ENCODE measurements at places on chromosomes 5 and 9. TPM values are rescaled to one million over a fixed set of nuclear protein-coding genes. Genes with fewer than 3 reads are reported as not detected.

- no peak for DNase-seq
Observed at GRCh38 chr9:94586814-94587213, 6.8 kb downstream of the FBP2 start.

DNA sequence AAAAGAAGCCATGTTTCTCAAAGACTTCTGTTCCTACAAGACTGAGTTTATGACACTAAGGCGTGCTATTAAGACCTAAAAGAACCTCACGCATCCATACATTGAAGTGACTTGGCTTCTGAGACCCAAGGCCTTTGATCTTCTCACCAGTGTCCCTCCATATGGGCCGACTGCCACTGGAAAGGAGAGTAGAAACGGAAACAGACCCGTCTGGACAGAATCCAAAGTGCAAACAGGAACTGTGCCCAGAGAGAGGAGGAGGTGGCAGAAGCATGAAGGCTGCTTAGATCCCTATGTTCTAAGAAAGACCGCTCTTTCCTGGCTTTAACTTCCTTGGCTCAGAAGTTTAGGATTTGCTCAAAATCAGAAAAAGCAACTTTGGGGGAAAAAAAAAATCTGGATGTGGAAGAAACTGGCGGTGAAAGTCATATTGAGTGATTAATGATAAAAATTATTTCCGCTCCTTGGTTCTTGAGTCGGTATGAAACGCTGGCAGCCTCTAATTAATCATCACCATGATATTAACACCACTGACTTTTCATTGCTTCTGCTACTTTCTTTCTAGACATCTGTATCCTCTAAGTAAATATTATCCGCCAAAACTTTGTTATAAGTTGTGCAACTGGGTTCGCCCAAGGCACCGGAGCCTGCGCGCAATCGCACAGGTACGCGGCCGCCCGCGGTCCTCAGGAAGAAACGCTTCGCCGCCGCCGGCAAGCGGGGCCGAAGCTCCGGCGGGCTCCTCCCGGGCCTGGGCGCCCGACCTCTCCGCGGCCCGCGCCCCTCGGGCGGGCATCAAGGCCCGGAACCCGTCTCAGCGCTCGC is 726 bp downstream of the DAP start:
- DNase-seq: peak; percentile 77

GRCh38 chr5:134043793-134044792 is 39.3 kb upstream of the VDAC1 start:
- no peak for DNase-seq

DNA sequence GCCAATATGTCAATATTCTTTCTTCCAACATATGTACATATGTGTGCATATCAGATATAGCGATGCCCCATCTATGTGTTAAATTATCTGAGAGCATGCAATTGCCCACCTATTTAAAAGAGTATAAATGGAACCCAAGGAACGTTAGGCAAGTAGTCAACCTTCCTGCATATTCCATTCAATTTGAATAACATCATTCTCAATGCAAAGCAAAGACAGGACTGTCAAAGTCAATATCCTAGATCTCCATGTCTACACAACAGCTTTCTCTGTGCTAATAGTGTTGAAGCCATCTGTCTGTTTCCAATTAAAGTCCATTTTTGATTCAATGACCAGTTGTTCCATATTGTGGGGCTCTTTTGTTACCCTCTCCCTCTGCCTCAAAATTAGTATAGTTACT is 85.3 kb upstream of the COX7C start:
- DNase-seq: no peak

DNA sequence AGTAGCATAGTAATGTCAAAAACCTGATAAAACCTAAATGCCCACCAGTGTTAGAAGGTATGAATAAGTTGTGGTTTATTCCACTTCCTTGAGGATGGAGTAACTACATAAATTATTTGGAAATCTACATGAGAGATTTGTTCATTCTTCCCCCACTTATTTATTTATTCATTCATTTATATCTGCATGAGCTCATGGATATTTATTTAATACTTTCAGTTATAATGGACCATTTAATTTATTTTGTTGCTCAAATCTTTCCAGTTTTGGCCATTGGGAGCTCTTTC is 223.8 kb upstream of the S1PR3 start:
- no peak for DNase-seq

GRCh38 chr9:5632540-5632939 is 3.6 kb downstream of the RIC1 start:
- DNase-seq: no peak

DNA sequence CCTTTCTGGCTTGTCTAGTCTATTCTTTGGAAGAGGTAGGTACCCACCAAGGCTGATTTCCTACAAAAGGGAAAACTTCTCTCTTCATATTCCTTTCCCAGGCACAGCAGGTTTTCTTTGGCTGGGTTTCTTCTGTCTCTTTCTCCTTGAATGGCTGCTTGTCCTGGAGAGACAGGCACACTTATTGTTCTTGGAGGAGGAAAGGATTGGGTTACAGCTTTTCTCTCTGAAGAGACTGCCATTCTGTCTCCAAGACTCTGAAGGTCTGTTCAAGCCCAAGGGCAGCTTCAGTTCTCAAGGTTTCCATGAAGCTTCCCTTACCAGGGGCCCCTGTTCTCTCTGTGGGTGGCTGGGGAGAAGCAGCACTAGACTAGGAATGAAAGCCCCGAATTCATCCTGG is 33.9 kb downstream of the ACTBL2 start:
- no peak for DNase-seq

DNA sequence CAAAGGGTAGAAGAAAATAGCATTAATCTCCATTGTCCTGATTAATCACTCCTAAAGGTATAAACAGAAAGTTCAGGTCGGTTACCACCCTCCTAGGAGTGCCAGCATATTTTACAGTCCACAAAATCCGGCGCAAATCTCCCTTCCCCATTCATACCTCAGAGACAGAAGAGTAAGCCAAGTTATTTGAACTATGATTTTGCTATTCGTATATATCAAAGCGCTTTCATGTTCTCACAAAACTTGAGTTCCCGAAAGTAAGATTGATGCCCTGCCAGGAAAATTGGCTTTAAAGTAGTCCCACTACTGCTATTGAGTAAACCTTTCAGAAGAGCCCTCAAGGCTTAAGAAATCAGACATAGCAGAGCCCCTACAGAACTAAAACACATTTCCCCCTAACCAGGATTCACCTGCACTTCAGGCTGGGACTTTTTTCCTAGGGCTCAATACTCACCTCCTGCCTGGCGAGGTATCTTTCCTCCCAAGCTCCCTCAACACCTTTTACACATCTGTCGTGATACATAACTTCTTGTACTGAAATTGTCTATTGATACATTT is 21.8 kb upstream of the TRIM36 start:
- DNase-seq: no peak

DNA sequence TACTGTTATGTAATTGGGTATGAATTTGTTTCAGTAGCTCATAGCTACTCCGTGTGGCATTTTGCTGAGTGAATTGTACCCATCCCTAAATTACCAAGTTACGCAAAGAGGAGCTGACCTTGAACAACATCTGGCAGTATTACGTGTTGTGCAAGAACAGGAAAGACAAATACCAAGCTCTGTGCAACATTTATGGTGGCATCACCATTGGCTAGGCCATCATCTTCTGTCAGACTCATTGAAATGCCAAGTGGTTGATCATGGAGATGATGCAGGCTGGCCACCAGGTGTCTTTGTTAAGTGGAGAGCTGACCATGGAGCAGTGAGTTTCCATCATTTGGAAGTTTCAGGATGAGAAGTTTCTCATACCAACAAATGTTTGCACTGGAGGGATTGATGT is 15.0 kb downstream of the ZSWIM6 start:
- DNase-seq: no peak

GRCh38 chr9:37960631-37961030 is 56.7 kb upstream of the SLC25A51 start:
- DNase-seq: no peak

- DNase-seq: no peak
Observed at GRCh38 chr5:172670005-172670402, 28.9 kb downstream of the NEURL1B start.

DNA sequence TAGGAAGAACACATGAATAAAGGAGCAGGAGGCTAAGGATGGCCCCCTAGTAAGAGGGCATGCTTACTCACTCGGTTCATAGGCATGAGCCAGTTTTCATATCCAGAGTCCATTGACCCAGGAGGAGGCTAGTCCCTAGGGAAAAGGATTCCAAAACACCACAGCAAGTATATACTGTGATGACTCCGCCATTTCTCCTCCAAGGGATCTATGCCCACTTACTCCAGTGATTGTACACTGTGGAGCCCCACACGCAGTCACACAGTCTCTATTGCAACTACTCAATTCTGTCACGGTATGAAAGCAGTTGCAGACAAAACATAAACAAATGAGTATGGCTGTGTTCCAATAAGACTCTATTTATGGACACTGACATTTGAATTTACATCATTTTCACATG is 117.7 kb upstream of the ALDH1B1 start:
- no peak for DNase-seq

DNA sequence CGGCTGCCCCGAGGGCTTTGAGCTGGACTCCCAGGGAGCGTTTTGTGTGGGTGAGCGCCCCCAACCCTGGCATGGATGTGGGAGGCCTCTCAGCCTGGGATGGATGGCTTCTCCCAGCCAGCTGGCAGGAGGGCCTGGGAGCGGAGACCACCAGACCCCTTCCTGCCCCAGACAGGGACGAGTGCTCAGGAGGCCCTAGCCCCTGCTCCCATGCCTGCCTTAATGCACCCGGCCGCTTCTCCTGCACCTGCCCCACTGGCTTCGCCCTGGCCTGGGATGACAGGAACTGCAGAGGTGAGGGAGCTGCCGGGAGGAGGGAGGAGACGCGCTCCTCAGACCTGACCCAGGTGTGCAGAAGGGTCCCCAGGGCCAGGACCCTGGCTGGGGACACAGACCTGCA is 17.4 kb upstream of the ASS1 start:
- DNase-seq: no peak

DNA sequence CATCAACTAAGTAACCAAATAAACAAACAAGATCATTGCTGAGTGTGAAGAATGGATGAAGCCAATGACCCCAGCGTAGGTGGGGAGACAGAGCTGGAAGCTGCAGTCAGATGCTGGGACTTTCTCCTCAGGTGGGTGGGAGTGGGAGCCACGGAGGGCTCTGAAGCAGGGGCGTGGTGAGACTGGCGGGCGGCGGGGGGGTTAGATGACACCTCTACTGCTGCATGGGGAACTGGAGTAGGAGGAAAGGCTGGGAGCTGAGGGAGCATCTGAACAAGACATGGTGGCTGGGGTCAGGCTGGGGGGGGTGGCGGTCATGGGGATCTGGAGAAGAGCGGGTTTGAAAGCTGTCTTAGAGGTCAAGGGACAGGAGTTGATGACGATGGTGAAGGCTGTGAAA is 193.8 kb downstream of the C9orf50 start:
- DNase-seq: no peak

GRCh38 chr5:773517-774264 is 10.8 kb downstream of the ZDHHC11B start:
- DNase-seq: peak; percentile 72

GRCh38 chr5:133824661-133825254 is 143.7 kb downstream of the C5orf15 start:
- no peak for DNase-seq

DNA sequence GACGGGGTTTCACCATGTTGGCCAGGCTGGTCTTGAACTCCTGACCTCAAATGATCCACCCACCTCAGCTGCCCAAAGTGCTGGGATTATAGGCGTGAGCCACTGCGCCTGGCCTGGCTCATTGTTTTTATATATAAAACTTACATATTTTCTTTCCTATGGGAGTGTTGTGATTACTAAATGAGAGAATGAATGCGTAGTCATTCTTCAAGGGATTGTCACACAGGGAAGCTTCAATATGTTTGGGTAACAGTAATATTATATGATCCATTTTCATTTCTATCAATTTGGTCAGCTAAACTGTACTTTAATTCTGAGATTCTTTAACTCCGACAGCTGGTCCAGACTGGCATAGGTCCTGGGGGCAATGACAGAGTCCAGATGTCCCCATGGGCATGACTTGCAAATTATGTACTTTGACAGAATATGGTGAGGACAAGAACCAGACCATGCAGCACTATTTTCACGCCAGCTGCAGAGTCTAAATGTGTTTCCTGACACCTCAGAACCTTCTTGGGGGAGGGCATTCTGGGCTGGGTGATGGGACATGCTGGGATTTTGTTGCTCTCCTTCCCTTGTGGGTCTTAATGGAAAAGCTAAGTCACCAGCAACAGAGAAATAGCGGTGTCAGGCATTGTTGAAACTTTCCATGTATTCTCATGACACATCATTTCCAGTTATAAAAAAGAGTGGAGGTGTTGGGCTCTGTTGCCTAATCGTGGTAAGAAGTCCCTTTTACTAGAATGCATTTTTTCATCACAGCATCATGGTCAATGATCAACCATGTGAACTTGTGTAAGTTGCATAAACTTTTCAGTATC is 40.9 kb upstream of the TNC start:
- DNase-seq: no peak

DNA sequence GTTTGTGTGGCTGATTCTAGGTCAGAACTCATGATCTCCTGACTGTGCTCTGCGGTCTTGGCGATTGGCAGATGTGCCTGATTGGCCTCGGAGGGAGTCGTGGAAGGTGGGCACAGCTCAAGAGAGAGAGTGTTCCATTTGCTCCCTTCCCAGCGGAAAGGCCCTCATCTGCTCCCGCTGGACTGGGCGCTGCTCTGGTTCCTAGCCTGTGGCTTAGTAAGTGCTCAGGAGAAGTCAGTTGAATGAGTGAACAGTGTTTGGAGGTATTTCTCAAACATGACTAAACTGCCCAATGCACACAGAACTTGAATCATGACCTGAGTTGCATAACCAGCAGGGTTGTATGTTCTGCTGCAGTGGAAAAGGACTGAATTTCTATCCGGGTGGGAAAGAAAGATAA is 120.2 kb upstream of the PITX1 start:
- DNase-seq: no peak

DNA sequence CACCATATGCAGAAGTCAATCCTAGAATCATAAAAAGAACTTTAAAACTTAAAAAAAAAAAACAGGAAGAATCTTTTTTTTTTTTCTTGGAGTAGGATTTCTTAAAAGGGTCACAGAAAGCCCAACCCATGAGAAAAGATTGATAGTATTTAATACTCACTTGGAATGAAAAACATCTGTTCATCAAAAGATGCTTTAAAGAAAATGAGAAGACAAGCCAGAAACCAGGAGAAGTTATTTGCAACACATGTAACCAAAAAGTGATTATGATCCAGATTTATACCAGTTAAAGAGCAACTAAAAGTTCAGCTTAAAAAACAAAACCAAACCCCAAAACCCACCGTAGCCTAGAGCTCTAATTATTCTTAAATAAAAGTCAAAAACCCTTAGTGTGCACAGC is 69.3 kb downstream of the TLE4 start:
- DNase-seq: no peak

DNA sequence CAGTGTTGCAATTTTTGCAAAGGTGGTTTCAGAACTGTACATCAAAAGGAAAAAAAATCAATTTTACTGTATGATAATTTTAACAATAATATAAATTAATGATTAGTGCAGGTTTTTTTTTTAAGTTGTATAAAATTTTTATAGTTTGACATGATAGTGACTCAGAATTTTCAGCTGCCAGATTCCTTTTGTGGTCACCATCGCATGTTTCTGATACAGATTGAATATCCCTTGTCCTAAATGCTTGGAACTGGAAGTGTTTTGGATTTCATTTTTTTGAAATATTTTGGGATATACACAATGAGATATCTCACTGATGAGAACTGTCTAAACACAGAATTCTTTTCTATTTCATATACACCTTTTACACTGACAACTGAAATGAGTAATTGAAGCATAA is 361.3 kb downstream of the RAB3C start:
- no peak for DNase-seq

F2RL1 gene
- total RNA-seq: 10.9 TPM

SLC6A3 gene
- 0.19 TPM for total RNA-seq

MEGF9 gene
- total RNA-seq: 14.7 TPM

PRDM9 gene
- total RNA-seq: not detected

CFAP77 gene
- total RNA-seq: not detected

SOX30 gene
- total RNA-seq: not detected

HMCN2 gene
- 0.12 TPM for total RNA-seq

PRUNE2 gene
- total RNA-seq: 3.3 TPM

EFNA5 gene
- 65.0 TPM for total RNA-seq

Data from type B pancreatic cell (in vitro differentiated cells).